Caco-2 (cell line): ENCODE measurements at places on chromosomes 3 and 15.

DNA sequence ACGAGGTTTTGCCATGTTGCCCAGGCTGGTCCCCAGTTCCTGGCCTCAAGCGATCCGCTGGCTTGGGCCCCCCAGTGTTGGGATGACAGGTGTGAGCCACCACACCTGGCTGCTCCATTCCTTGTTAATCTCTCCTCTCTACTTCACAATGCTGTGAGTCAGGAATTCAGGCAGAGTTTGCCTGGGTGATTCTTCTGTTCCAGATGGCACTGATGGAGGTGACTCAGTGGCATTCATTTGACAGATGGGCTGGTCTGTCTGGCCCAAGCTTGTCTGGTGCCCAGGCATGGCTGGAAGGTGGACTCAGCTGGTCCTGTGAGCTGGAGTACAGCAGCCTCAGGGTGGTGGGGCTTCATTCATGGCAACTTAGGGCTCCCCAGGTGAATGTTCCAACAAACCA lies 43.2 kb downstream of the SLC6A20 start:
- DNase-seq = no peak

GRCh38 chr3:18964640-18965039 lies 183.7 kb upstream of the KCNH8 start:
- no peak for DNase-seq

DNA sequence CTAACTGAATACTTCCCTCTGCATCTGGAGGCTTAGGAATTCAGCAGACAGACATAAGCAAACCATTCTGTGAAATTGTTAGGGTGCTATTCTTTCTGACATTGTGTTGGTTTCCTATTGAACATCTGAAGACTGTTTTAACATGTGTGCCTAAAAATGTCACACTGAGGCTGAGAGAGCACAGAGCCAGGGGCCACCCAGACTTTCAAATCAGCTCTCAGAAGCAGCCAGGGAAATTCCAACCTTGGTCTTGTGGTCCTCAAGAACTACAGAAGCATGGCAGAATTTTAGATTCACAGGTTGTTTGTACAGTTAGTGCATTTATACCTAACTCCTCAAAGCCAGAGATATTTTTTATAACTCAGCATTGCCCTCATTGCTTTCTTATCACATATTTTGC lies 929.2 kb upstream of the CFAP20DC start:
- no peak for DNase-seq

- no peak for DNase-seq
These were observed 129.9 kb downstream of the LRRC3B start for GRCh38 chr3:26752466-26752865.

GRCh38 chr15:92883163-92883875 lies 16.8 kb upstream of the CHD2 start:
- peak; percentile 57 for DNase-seq

DNA sequence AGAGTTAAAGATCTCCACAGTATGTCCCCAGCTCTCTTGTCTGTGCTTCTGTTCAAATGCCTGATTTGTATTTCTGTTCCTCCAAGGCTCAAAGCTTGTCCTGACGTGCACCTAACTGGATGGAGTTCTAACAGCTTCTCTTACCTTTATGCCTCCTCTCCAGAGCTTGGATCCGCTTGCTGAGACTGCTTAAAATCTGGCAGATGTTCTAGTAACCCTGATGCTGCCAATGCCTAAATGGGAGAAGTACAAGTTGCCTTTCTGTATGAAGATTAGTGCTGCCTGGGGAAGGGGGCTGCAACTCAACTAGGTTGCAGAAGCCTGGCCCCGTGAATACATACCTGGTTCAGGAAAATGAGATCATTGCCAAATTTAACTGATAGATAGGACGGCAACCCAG lies 354.5 kb upstream of the KCNMB2 start:
- DNase-seq = no peak

DNA sequence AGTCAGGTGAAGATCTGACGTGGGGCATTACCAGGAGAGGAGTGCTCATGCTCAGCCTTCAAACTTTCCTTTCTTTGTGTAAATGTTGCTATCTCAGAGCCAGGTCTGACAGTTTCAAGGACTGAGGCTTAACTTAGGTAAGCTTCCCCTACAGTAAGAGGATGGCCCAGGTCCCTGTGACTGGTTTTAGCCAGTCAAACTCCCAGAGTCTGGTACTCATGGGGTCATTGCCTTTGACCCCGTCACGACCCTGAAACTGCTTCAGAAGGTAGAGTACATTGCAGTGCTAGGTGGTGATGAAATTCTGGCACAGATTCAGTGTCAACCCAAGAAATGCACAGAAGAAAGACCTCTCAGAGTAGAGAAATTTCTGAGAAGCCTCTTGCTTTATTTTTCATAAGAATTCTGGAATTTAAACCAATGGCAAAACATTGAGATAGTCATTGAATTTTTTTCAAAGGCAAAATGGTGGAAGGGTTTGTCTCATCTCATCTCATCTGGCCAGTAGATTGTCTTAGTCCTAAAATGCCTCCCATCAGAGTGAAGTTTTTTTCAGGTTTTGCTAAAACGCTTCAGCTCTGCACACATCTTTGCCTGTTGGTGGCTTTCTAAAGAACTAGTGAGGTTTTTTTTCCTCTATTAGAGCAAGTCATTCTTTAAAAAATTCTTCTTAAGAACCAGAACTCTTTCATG lies 23.1 kb downstream of the ZBTB38 start:
- DNase-seq = no peak

GRCh38 chr3:10748040-10748439 lies 68.0 kb upstream of the SLC6A11 start:
- DNase-seq = no peak

DNA sequence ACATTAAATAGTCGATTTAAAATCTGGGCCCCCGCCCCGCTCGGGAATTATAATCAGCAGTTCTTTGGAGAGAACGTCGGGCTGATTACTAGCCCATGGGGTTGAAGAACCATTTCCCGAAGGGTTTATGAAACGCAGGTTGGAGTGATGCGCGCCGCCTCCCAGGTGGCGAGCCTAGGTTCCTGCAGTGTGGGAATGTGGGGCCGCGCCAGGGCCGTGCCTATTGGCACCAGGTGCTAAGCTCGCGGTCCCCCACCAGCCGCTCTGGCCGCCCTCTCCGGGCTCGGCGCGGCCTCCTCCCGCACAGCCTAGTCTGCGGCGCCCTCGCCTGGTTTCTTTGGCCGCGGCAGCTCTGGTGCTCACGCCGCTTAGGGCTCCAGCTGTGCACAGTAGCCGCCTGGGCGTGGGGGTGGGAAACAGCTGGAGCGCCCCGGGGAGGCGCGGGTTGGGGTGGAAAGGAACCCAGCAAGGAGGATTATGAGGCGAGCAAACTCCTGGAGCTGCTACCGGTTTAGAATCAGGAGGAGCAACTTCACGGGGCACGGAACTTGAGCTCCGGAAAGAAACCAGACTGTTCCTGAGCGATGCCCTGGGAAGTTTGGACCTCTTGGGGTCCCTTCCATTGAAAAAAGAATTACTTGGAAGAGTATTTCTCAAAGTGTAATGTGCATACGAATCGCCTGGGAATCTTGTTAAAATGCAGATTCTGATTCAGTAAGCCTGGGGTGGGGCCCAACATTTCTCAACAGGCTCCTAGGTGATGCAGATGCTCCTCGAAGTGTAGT lies 5.6 kb upstream of the MECOM start:
- peak; percentile 67 for DNase-seq

- no peak for DNase-seq
These were observed 19.1 kb upstream of the EPB42 start for GRCh38 chr15:43239732-43240491.

- no peak for DNase-seq
These were observed 36.2 kb upstream of the MGLL start for GRCh38 chr3:127858521-127858920.

DNA sequence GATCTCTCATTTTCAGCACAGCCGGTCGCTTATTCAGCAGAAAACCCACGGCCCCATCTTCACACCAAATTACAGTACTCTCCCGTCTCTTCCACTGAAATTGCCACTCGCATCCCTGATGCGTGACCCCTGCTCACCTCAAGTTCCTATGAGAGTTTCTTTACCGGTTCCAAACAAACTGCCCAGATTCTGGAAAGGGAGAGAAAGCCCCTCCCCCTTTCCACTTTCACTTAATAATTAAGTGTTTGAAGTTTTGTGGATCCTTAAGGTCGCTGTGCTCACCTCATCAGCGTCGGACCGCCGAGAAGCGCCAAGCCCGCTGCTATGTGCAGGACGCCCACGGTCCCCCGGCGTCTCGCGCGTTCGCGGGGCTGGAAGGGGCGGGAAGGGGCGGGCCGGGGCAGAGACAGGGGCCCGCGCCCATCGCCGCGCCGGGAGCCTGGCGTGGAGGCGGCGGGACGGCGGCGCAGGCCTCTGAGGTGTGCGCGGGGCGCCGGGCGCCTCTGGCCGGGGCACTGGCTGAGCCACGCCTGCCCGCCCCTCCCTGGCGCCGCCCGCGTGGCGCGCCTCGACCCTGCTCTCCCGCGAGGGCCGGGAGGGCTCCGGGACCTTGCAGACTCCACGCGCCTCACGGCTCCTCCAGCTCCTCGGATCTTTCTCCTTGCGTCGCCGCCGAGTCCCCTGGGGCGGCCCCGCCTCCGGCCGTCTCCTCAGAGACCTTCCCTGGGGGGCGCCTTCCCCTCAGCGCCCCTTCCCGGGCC lies at the start of gene GPR156:
GPR156 (minus strand) TSS at position 476 of the 761 bp plus-strand sequence. CDS start 41,124 bp downstream, outside the sequence.
- DNase-seq = peak; percentile 64

- DNase-seq = no peak
These were observed 276.2 kb upstream of the CNTN6 start for GRCh38 chr3:816605-817004.

GRCh38 chr3:122665226-122665786 lies 15.3 kb upstream of the PARP14 start:
- DNase-seq = no peak

- DNase-seq = no peak
These were observed 25.7 kb upstream of the WNT5A start for GRCh38 chr3:55512571-55513343.
